ENCODE measurements at places on chromosomes 2 and 18. TPM values are rescaled to one million over a fixed set of nuclear protein-coding genes. Genes with fewer than 3 reads are reported as not detected.

Gene FOXI3
- total RNA-seq = not detected

Gene RTKN
- 23.1 TPM for total RNA-seq

Gene ERBB4
- 0.79 TPM for total RNA-seq

Gene C2orf81
- total RNA-seq = 3.5 TPM

Gene DSG2
- 51.7 TPM for total RNA-seq

Gene FBXO48
- total RNA-seq = 0.43 TPM

Gene ZBTB7C
- total RNA-seq = 3.4 TPM

Gene GULP1
- 234 TPM for total RNA-seq

Gene GAL3ST2
- not detected for total RNA-seq

Gene ALPG
- total RNA-seq = 0.12 TPM

Gene ZC3H8
- 9.0 TPM for total RNA-seq

Gene GALNT14
- not detected for total RNA-seq

Gene ANTXR1
- 57.0 TPM for total RNA-seq

Gene CKAP2L
- 18.0 TPM for total RNA-seq

Gene CYP1B1
- 0.38 TPM for total RNA-seq

Gene NGEF
- 37.5 TPM for total RNA-seq

Gene DLX1
- total RNA-seq = 3.9 TPM

Gene MALL
- total RNA-seq = 184 TPM

Gene PPP1R1C
- total RNA-seq = 4.8 TPM

Gene LYPD1
- total RNA-seq = 28.6 TPM

Gene FAM124B
- not detected for total RNA-seq

Gene CHRNA1
- not detected for total RNA-seq

Gene GREB1L
- total RNA-seq = 4.0 TPM

Gene MCFD2
- 213 TPM for total RNA-seq

Gene ADRA2B
- not detected for total RNA-seq

Gene LONRF2
- total RNA-seq = 5.0 TPM

Gene GPR17
- 0.45 TPM for total RNA-seq

Gene FAM237A
- not detected for total RNA-seq

Gene HOXD9
- 3.6 TPM for total RNA-seq

All from A172 (cell line).